CD4-positive, alpha-beta T cell (primary cell): ENCODE measurements at places on chromosomes 2 and 18.

- no peak for DNase-seq
Measured at GRCh38 chr2:46329803-46330775, 32.9 kb downstream of the EPAS1 start.

- no peak for DNase-seq
Measured at GRCh38 chr2:9705196-9705595, 74.4 kb upstream of the YWHAQ start.

DNA sequence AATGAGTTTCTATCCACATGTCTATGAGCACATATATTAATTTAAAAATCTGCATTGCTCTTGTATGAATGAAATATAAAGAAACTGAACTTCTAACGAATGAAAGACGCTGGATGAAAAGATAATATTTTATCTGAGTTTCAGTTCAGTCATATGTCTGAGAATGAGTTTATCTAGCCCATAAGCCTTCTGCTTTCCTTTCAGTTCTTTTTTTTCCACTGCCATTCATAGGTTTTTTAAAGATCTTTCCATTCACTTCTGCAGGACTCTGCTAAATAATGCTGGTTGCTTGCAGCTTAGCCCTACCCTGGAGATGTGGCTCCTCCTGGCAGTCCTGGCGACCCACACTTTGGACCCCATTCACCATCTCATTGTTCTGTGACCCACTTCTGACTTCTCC, 109.0 kb downstream of the BCL2 start:
- no peak for DNase-seq

DNA sequence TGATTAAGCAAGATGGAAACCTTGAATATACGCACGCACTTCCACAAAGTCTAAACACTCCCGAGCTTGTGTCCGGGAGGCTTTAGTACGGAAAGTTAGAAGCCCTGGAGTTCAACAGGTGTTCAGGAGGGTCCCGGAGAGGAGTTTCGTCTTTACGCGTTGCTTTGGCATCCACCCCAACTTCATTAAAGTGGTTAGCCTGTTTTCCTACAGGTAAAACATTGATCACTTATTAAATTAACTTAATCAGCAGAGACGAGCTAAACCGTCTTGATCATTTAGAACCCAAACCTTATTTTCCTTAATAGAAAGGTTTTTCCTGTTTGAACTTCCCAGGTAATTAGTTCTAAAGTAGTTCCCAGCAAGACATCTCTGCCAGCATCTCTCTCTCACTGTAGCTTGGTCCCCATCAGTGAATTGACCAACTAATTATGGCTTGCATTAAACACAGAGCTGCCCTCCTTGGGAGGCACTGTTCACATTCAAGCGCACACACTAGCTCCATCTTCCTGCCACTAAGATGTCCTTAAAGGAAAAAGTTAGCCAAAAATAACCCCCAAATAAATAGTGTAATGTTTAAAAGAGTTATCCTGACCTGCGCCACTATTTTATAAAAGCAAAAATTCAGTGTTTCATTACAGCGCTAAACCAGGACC, 1.4 kb downstream of the NPAS2 start:
- no peak for DNase-seq

GRCh38 chr2:41924709-41925408, 123.0 kb upstream of the PKDCC start:
- DNase-seq = no peak

- DNase-seq = no peak
Measured at GRCh38 chr2:238929242-238930081, 81.6 kb downstream of the TWIST2 start.

DNA sequence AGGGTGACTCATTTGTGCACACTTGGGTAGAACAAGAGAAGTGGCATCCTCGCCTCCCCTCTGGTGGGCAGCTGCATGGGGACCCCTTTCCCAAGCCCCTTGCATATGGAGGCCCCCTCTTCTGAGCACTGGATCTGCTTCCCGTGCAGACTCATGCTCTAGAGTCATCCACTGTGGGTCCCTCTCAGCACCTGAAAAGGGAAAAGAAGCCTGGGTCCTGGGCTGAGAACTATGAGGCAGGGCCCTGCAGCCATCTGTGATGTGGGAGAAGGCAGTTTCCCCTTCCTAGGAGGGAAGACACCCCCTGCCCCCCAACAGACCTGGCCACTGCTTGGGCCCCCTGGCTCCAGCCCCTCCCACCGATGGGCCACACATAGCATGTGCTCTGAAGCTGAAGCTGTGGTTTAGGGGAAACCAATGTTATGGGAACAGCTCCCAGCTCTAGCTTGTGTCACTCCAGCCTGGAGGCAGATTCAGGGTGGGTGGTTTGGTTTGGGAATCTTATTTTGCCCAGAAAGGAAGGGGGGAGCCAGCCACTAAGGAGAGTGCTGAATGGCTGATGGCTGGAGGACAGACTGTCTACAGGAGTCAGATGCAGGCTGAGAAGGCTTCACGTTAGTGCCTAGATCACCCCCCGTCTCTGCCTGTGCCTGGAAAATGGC, 172.8 kb downstream of the GLI2 start:
- no peak for DNase-seq

GRCh38 chr2:647691-648231, 29.4 kb downstream of the TMEM18 start:
- DNase-seq = no peak

DNA sequence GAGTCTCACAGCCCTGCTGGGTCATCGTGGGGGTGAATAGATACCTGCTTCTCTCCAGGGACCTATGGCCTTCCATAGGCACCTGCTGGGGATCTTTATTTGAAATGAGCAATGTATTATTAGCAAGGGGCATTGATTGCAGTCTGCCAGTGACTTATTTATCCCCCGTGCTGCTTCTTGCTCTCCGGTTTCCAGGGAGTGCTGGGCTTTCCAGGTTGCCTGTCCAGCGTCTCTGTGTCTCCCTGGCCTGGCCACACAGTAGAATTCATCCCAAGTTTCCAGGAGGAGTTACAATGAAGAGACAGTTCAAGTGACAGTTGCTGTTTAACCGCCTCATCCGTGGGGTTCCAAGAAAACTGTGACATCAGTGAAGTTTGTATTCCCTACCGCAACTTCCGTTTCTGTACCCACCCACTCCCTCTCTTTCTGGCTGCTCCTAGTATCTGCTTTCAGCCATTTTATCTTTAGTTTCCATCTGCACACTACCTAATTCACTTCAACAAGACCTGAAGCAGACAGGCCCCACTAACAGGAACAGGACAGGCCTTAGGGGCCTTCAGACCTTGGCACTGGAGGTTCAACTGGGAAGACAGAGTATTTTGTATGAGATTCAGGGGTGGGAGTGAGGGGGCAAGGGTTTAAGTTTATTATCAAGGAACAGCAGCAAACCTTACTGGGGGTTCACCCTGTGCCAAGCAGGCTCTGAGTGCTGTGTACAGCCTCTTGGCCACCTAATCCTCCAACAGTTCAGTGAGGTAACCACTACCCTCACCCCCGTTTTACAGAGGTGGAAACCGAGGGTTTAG, 134.8 kb downstream of the PRKCE start:
- DNase-seq = no peak

DNA sequence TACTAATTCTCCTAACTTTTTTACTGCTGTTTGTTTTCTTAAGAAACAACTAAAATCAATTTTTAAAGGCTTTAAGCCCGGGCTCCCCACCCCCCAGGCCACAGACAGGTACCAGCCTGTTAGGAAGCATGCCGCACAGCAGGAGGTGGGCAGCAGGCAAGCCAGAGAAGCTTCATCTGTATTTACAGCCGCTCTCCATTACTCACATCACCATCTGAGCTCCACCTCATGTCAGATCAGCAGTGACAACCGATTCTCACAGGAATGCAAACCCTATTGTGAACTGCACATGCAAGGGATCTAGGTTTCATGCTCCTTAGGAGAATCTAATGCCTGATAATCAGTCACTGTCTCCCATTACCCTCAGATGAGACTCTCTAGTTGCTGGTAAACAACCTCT, 517.0 kb downstream of the NRXN1 start:
- no peak for DNase-seq
